ENCODE measurements at places on chromosomes 11 and 22. TPM values are rescaled to one million over a fixed set of nuclear protein-coding genes. Genes with fewer than 3 reads are reported as not detected.

DNA sequence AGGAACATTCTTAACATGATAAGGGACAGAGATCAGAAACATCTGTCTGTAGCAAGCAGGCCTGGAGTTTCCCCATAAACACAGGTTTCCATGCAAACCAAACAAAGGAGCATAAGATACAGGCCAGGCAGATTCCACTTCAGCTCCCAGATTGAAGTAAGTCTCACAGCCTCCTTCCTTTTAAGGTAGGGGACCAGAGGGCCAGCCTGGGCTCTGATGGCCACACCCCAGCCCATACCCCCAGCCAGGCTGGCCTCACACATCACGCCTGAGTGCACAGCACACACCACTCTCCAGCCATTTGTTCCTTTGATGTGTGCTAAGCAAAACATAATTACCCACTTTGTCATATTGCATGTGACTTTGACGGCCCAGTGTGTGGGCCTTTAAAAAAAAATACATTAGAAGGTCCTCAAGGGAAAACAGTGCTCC is 518.7 kb downstream of the NTM start:
- H3K36me3 ChIP-seq = no peaks in the 10 kb centered on the region
- H3K27me3 ChIP-seq = peaks cover 43% of the 10 kb centered on the region
- peaks cover 17% of the 10 kb centered on the region for H3K4me1 ChIP-seq
- H3K4me3 ChIP-seq = no peak overlapping the region
- no peak for DNase-seq
- no peak overlapping the region for H3K27ac ChIP-seq

DNA sequence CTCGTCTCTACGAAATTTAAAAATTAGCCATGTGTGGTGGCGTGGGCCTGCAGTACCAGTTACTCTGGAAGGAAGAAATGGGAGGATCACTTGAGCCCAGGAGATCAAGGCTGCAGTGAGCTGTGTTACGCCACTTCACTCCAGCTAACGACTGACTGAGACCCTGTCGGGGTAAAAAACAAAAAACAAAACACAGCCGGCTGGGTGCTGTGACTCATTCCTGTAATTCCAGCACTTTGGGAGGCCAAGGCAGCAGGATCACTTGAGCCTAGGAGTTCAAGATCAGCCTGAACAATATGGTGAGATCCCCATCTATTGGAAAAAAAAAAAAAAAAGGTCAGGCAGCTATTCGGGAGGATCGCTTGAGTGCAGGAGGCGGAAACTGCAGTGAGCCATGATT is 2.4 kb downstream of the PAFAH1B2 start:
- H3K4me1 ChIP-seq = peaks cover 77% of the 10 kb centered on the region
- H3K36me3 ChIP-seq = peaks cover 12% of the 10 kb centered on the region
- H3K27me3 ChIP-seq = no peaks in the 10 kb centered on the region

GRCh38 chr11:14132312-14132711 is 169.8 kb downstream of the SPON1 start:
- DNase-seq = no peak
- no peak overlapping the region for H3K27ac ChIP-seq
- peaks cover 11% of the 10 kb centered on the region for H3K27me3 ChIP-seq

The IL17REL gene
- total RNA-seq = not detected

The KCNK4 gene
- total RNA-seq = not detected

DNA sequence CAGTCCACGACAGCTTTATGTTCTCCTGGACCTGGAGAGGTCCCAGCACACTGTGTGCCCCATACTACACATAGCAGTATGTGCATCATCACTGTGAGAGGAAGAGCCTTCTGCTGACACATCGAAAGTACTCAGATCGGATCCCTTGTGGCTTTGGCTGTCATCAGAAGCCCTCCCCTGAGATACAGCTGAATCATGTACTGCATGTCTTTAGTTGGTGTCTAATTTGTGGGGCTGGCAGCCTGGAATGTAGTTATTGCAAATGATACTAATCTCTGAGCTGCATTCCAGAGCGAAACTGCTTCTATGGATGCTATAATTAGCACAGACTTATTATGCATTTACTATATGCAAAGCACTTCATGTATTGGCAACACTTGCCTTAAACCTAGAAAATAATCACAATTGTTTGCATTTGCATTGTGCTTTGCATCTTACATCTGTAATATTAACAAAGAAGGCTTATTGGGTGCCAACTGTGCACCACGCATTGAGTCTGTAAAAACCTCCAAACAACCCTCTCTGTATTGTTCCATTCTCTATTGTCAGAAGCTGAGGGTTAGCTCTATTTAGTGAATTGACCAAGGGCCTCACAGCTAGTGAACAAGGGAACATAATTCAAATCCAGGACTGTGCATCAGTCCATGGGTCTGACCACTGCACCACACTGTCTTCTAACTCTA is 89.2 kb upstream of the CRTAM start:
- no peaks in the 10 kb centered on the region for H3K4me1 ChIP-seq
- no peak for DNase-seq
- no peaks in the 10 kb centered on the region for H3K36me3 ChIP-seq

The P2RY2 gene
- total RNA-seq = 19.8 TPM

GRCh38 chr11:47216121-47216798 is 1.5 kb downstream of the DDB2 start:
- peaks cover 9% of the 10 kb centered on the region for H3K36me3 ChIP-seq
- H3K27me3 ChIP-seq = no peaks in the 10 kb centered on the region
- peak overlapping the region; percentile 82 for H3K4me3 ChIP-seq
- DNase-seq = no peak
- H3K4me1 ChIP-seq = peaks cover 62% of the 10 kb centered on the region

GRCh38 chr22:48706934-48707762 is 1120.5 kb downstream of the BRD1 start:
- peak; percentile 4 for DNase-seq
- H3K4me3 ChIP-seq = no peak overlapping the region
- no peak overlapping the region for H3K27ac ChIP-seq
- no peaks in the 10 kb centered on the region for H3K36me3 ChIP-seq

The TMPRSS5 gene
- 0.47 TPM for total RNA-seq

- H3K4me1 ChIP-seq = no peaks in the 10 kb centered on the region
- no peak overlapping the region for H3K4me3 ChIP-seq
Measured at GRCh38 chr11:44003736-44004451, 43.9 kb upstream of the ACCSL start.

DNA sequence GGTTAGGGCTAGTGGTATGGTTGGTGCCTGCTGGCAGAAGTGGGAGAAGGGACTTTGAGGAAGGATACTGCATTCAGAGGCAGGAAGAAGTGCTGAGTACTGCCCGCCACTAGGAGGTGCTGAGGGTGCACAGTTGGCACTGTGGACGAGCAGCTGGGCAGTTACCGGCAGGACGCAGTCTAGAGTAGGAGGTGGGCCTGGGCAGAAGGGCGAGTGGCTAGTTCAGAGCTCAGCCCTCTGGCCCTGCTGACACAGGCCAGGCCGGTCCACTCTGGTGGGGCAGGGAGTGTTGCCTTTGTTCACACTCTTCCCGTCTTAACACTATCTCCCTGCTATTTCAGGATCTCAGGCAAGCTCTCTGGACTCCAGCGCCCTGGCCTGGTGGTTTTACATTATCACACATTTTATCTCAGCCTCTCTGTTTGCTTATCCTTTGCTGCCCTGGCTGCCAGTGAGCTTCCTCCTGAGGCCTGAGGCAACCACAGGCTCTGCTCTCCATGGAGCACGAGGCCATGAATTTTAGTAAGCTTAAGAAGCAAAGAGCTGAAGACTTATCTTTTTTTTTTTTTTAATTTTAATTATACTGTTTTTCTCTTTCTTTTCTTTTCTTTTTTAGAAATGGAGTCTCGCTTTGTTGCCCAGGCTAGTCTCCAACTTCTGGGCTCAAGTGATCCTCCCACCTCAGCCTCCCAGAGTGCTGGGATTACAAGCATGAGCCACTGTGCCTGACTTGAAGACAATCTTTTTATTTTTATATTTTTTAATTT is 26.9 kb downstream of the SNAP29 start:
- H3K4me1 ChIP-seq = peaks cover 30% of the 10 kb centered on the region
- peak overlapping the region; percentile 79 for H3K27ac ChIP-seq
- H3K36me3 ChIP-seq = peaks cover 83% of the 10 kb centered on the region

DNA sequence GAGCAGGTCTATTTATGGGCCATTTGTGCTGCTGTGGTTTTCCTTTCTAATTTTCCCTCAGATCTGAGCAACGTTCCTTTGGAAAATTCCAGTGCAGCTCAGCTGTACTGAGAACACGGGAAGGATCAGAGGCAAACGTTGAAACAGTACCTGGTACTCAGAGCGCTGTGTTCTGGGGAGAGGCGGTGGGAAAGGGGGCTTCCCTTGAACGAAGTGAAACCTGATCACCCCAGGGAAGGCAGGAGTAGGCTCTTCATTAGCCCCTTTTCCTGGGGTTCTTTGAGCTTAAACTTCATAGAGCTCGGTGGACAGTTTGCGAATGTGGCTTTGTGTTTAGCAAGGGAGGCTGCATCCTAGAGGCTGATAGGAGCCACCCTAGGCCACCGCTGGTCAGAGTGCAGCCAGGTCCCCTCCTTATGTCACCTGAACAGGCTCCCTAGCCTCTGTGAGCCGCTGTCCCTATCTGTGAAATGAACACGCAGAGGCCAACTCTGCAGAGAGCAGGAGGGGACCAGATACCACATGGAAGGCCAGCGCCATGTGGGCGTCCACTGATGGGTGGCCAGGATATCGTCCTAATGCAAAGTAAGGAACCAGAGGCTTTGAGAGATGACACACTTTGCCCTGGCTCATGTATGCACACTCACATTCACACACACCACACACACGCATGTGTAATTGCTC is 1464.8 kb downstream of the BRD1 start:
- peaks cover 65% of the 10 kb centered on the region for H3K27me3 ChIP-seq
- H3K27ac ChIP-seq = no peak overlapping the region
- DNase-seq = no peak
- H3K4me3 ChIP-seq = no peak overlapping the region
- H3K36me3 ChIP-seq = no peaks in the 10 kb centered on the region

- peak overlapping the region; percentile 87 for H3K27ac ChIP-seq
- DNase-seq = no peak
- peaks cover 35% of the 10 kb centered on the region for H3K4me1 ChIP-seq
- H3K27me3 ChIP-seq = no peaks in the 10 kb centered on the region
- peak overlapping the region; percentile 86 for H3K4me3 ChIP-seq
- no peaks in the 10 kb centered on the region for H3K36me3 ChIP-seq
Measured at GRCh38 chr22:17086296-17086695, 1.5 kb downstream of the IL17RA start.

The OR8B2 gene
- not detected for total RNA-seq

The SYT12 gene
- total RNA-seq = 0.05 TPM

The PPP1R14B gene
- 102 TPM for total RNA-seq

DNA sequence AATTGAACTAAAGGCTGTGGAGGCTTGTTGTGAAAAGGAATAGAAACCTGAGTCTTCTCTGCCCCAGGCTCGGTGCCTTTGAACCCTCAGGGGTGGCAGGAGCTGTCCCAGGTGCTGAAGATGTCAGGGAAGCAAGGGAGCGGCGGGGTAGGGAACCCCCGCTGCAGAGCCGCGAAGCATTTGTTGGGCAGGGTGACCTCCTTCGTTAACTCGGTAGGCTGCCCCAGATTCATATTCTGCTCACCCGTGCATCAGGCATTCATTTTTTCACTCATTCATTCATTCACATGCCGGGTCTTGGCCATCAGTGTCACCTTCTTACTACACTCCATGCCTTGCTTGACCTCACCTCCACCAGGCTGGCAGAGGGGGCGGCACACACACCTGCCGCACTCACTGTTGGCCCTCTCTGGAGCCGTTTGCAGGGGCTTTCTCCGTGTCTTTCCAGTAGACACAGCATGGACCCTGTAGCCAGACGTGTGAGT is 618.9 kb downstream of the BRD1 start:
- no peaks in the 10 kb centered on the region for H3K36me3 ChIP-seq
- peak; percentile 1 for DNase-seq
- no peak overlapping the region for H3K4me3 ChIP-seq
- H3K4me1 ChIP-seq = no peaks in the 10 kb centered on the region

The PGM2L1 gene
- 1.6 TPM for total RNA-seq

DNA sequence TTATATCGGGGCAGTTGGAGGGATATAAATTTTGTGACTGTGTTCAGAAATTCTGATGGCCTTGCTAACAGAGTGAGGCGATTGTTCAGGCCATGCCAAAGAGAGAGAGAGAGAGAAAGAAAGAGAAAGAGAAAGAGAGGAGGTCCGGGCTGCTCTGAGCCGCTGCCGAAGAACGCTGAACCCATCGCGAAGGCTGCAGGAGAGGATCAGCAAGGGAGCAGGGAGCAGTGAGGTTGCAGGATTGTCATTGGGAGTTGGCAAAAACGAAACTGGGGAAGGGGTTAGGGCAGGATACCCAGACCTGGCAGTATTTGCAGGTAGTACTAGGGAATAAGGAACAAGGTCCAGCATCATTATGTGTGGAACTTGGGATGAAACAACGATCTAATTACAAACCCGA is 537.1 kb downstream of the INSC start:
- peak overlapping the region; percentile 84 for H3K27ac ChIP-seq
- no peaks in the 10 kb centered on the region for H3K36me3 ChIP-seq
- no peaks in the 10 kb centered on the region for H3K27me3 ChIP-seq
- H3K4me1 ChIP-seq = peaks cover 20% of the 10 kb centered on the region

- H3K36me3 ChIP-seq = no peaks in the 10 kb centered on the region
- no peak overlapping the region for H3K4me3 ChIP-seq
- no peaks in the 10 kb centered on the region for H3K27me3 ChIP-seq
- peaks cover 17% of the 10 kb centered on the region for H3K4me1 ChIP-seq
- no peak for DNase-seq
- H3K27ac ChIP-seq = no peak overlapping the region
Measured at GRCh38 chr11:43972366-43972765, 29.9 kb downstream of the C11orf96 start.

DNA sequence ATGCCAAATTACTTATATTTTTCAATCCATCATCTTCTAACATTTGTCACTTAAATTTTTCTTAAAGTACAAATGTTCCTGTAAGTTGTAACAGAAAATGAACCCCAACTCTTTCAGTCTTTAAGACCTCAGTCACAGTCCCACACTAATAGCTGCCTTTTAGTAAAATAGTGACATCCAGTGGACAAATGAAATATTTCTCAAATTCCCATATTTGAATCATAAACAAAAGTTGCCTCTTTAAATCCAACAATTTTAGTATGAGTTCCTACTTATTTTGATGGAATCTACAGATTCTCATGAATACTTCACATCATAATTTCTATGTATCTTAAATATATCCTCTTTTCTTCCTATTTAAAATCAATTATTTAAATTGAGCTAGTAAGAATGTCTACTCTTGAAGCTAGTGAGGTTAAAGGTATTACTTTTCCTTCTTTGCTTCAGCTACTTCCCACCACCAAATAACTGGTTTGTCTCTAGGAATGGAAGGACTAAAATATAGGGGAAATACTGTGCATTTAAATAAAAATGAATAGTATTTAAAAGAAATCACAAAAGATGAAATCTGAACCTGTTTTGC is 9.2 kb downstream of the LIN7C start:
- no peak overlapping the region for H3K27ac ChIP-seq
- peaks cover 53% of the 10 kb centered on the region for H3K36me3 ChIP-seq
- H3K4me1 ChIP-seq = peaks cover 41% of the 10 kb centered on the region
- no peaks in the 10 kb centered on the region for H3K27me3 ChIP-seq

DNA sequence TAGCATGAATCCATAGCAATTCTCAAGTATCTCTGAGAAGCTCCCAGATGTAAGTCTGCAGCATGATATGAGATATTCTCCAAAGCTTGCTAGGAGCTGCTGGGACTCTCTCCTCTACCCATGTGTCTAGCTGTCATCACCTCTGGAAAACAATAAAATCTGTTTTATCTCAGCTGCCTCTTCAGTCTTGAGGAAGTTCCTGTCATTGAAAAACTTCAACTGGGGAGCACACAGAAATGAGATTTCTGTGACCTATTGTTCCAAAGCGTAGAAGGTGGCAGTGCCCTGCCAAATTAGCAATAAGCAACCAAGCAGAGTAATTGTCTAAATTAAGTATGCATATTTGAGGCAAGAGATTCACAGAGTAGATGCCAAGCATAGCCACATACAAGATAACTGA is 1380.6 kb upstream of the RAG2 start:
- no peaks in the 10 kb centered on the region for H3K27me3 ChIP-seq
- H3K36me3 ChIP-seq = no peaks in the 10 kb centered on the region
- no peak overlapping the region for H3K4me3 ChIP-seq
- no peaks in the 10 kb centered on the region for H3K4me1 ChIP-seq
- DNase-seq = no peak

The HIRA gene
- 18.1 TPM for total RNA-seq

All from left ventricle myocardium inferior (tissue), 1 donor.